Mononuclear cell (primary cell): ENCODE measurements at places on chromosomes 11 and 22. TPM values are rescaled to one million over a fixed set of nuclear protein-coding genes. Genes with fewer than 3 reads are reported as not detected.

The MS4A6E gene
- not detected for total RNA-seq

The PRRG4 gene
- total RNA-seq = 2.5 TPM

The NLRP6 gene
- total RNA-seq = 9.7 TPM

The PVALB gene
- total RNA-seq = 0.73 TPM

The FOLH1 gene
- not detected for total RNA-seq

The CFAP300 gene
- not detected for total RNA-seq

The KDM4E gene
- total RNA-seq = not detected

The OR1S2 gene
- not detected for total RNA-seq

The GPR83 gene
- 0.10 TPM for total RNA-seq

The FREY1 gene
- total RNA-seq = 1.6 TPM

The SMTNL1 gene
- 0.10 TPM for total RNA-seq

The MMP26 gene
- not detected for total RNA-seq

The ANO3 gene
- total RNA-seq = not detected

The SLC22A25 gene
- total RNA-seq = not detected

The RAB3IL1 gene
- not detected for total RNA-seq

The OR4C11 gene
- not detected for total RNA-seq

The FGF3 gene
- total RNA-seq = not detected

The F2 gene
- not detected for total RNA-seq

The CDC42BPG gene
- total RNA-seq = 1.7 TPM

The MMP12 gene
- total RNA-seq = not detected

The PIK3IP1 gene
- 608 TPM for total RNA-seq

The C11orf86 gene
- not detected for total RNA-seq

The NRXN2 gene
- 0.73 TPM for total RNA-seq

The APOA4 gene
- total RNA-seq = not detected

The RHBDD3 gene
- 8.1 TPM for total RNA-seq

The POU2AF2 gene
- total RNA-seq = not detected

The SULT4A1 gene
- total RNA-seq = not detected

The CECR2 gene
- 0.10 TPM for total RNA-seq

The UBE2L6 gene
- total RNA-seq = 40.1 TPM

The IL10RA gene
- 314 TPM for total RNA-seq

The CLDN5 gene
- 9.3 TPM for total RNA-seq

The TRPM5 gene
- total RNA-seq = 0.10 TPM

The CDCA5 gene
- total RNA-seq = not detected

The SOX10 gene
- total RNA-seq = not detected

The BLID gene
- not detected for total RNA-seq

The SLC7A4 gene
- total RNA-seq = not detected

The MS4A12 gene
- not detected for total RNA-seq

The CHRM1 gene
- total RNA-seq = not detected

The GAL gene
- not detected for total RNA-seq

The OR2D2 gene
- 0.10 TPM for total RNA-seq

The FXYD2 gene
- total RNA-seq = 5.7 TPM

The RTN4RL2 gene
- total RNA-seq = 0.10 TPM

The POU2AF3 gene
- total RNA-seq = not detected

The C11orf87 gene
- not detected for total RNA-seq

The TRIM29 gene
- not detected for total RNA-seq

The PARVA gene
- 0.21 TPM for total RNA-seq

The EXPH5 gene
- total RNA-seq = 3.8 TPM

The OR5AK2 gene
- not detected for total RNA-seq

The SLC25A1 gene
- 12.4 TPM for total RNA-seq

The KRTAP5-7 gene
- 0.10 TPM for total RNA-seq

The RTL10 gene
- total RNA-seq = 6.4 TPM

The OR8G1 gene
- total RNA-seq = under 0.01 TPM

The RAG2 gene
- total RNA-seq = not detected

The PNPLA3 gene
- total RNA-seq = not detected

The SPI1 gene
- total RNA-seq = 202 TPM

The NRGN gene
- 58.9 TPM for total RNA-seq

The PCF11 gene
- total RNA-seq = 167 TPM

The SOX6 gene
- 0.10 TPM for total RNA-seq

The MAPK8IP1 gene
- 1.5 TPM for total RNA-seq
